H9 (cell line): ENCODE measurements at places on chromosomes 1 and 21.

GRCh38 chr1:21914880-21915640 is 22.1 kb downstream of the HSPG2 start:
- no peak for DNase-seq

- DNase-seq: no peak
These were observed 42.6 kb downstream of the PCSK9 start for GRCh38 chr1:55081905-55082296.

DNA sequence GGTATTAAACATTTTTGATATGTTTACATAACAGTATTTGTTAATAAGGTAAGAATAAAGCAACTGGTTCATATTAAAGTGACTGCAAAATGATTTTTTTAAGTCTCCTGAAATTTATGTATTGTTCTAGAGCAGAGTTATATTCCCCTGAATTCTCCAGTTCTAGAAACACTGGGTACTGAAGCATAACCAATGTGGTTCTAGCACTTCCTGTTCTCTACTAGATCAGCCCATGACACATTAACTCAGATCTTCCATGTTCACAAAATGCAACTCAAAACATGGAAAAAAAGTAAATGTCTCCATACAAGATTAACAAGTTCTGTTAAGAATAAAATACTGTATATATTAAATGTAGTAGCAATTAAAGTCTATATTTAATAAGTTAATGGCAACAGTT is 3.9 kb downstream of the NEGR1 start:
- no peak for DNase-seq

DNA sequence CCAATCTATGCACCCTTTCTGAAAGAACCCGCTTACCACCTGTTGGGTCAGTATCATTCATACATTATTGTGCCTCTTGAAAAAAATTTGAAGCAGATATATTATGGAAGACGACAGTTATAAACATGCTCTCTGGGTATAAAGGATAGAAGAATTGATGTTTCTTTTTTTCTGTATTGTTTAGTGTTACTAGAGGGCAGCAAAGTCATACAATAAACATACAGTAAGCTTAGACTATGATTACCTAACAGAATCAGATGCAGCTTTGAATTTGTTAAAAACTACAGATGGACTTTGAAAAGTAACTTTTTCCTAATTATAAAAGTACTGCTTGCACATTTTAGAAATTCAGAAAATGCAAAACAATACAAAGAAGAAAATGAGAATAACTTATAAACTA is 11.1 kb upstream of the PAXBP1 start:
- DNase-seq: no peak

GRCh38 chr1:116433275-116434257 is 60.5 kb downstream of the ATP1A1 start:
- DNase-seq: no peak

- peak; percentile 28 for DNase-seq
These were observed 13.9 kb upstream of the COL6A2 start for GRCh38 chr21:46083791-46084561.

- no peak for DNase-seq
These were observed 4.7 kb upstream of the ECE1 start for GRCh38 chr1:21295002-21295401.

DNA sequence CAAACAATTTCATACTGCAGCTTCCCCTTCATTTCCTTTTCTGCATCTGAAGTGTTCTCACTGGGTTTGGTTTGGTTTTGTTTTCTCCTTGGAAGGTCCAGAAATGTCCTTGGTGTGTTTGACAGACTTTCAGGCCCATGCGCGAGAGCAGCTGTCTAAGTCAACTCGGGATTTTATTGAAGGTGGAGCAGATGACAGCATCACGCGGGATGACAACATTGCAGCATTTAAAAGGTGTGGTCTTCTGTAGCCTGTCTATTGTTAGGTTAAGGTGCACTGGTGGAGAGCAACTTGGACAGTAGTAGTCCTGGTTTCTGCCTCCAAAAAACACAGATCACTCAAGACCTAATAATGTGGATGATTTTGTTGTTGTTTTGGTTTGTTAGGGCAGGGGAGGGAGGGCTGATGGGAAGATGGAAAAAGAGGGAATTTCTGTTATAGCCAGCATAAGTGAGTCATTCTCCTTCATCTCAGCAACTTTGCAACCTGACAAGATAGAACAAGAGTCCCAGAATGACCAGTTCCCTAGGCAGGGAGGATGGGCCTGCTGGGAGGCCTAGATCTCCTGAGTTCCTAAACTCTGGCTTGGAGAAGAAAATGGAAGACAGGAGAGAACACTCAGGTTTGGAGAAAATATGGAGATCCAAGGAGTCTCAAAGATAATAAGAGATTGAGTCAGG is 12.5 kb downstream of the HAO2 start:
- DNase-seq: no peak

DNA sequence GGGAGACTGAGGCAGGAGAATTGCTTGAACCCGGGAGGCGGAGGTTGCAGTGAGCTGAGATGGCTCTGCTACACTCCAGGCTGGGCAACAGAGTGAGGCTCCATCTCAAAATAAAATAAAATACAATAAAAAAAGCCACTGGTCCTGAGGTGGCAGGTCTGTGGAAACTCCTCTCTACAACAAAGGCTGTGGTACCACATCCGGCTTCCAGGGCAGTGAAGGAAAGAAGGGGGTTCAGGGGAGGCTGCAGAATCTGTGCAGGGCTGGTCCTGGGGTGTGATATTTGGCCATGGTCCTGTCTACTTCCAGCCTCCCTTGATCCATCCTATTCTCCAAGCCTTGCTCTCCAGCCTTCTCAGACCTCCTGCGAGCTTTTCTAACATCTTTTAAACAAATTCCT is 731 bp upstream of the ZNF683 start:
- no peak for DNase-seq

DNA sequence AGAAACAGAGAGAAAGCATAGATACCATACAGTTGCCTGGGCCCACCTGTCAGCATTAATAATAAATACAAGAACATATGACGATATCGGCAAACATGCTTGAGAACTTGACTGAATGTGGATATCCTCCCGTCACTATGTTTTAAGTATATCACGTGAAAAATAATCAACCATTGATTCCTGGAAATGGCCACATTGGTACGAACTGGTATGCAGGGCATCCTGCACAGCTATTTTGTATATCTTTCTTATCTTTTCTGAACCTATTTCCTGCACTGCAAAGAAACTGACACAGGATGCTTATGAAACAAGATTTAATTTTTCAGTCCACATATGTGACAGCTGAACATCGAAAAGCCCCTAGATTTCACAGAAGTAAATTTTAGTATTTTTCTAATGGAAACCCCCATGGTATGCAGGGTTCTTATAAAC is 22.8 kb upstream of the RGS1 start:
- no peak for DNase-seq

- DNase-seq: no peak
These were observed 153.4 kb downstream of the SDCCAG8 start for GRCh38 chr1:243409284-243409683.
